Left renal cortex interstitium (tissue), 4 donors: ENCODE measurements at places on chromosomes 7 and 10. TPM values are rescaled to one million over a fixed set of nuclear protein-coding genes. Genes with fewer than 3 reads are reported as not detected.

The ACBD7 gene
- polyA plus RNA-seq: 7.6 TPM

The NANOS1 gene
- 4.1 TPM for polyA plus RNA-seq

The GLUD1 gene
- 116 TPM for polyA plus RNA-seq

The CDC14C gene
- polyA plus RNA-seq: 0.06 TPM

DNA sequence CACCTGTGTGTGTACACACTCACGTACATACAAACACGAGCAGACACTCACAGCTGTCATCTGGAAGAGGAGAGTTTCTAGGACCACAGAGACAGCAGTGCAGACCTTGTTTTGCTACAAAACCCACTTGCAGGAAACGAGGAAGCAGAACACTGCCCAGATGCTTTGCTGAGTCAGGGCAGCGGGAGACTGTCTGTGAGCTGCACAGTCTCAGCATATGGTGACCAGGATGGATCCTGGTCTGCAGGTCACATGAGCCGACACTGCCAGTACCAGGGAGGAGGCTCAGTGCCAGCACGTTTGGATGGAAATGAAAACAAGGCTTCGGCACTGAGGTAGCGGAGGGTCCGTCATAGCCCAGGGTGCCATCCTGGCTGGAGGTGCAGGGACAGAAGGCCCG is 117.6 kb upstream of the DPP6 start:
- no peak for DNase-seq

DNA sequence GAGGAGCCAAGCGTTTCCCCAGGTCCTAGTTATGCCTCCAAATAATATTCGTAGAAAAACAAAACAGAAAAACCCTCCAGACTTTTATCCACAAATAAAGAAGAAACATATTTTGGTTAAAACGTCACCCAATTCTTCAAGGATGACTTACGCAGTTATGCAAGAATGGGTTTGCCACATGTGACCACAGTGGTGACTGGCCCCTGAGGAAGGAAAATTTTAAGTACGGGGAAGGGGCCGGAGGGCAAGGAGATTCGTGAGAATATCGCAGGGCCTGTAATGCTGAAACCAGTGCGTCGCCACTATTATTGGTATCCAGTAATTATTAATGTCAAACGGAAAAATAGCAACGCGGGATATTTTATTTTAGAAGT is 537 bp upstream of the MRPS24 start:
- DNase-seq: no peak
